ENCODE measurements at places on chromosomes 7 and 10.

DNA sequence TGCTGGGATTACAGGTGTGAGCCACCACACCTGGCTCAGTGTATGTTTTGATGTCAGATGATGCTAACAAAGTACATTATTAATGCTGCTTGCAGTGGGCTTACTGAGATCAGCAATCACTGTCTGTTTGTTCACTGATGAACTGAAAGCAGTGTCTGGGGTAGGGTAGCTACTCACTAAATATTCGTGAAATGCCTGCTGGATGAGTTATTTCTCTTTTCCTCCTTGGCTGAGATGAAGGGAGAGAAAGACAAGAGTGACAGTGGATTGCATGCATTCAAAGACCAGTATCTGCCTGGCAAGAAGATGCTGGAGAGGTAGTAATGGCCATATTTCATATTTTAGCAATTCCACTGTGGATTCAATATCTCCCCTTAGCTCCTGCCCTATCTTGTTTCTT, 32.3 kb downstream of the FAM107B start:
- no peak for DNase-seq

- DNase-seq, result no peak
Measured at GRCh38 chr7:22121702-22122474, 176.2 kb upstream of the CDCA7L start.

DNA sequence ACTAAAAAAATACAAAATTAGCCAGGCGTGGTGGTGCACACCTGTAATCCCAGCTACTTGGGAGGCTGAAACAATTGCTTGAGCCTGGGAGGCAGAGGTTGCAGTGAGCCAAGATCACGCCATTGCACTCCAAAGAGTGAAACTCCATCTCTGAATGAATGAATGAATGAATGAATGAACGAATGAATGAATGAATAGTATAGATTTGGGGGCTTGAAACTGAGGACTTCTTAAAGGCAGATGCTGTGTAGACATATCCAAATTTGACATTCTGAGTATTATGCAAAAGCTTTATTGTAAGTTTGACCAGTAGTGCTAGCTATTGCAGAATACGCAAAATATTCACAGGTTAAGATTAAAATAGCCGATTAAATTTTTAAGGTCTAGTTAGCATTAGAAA, 30.8 kb upstream of the ST7 start:
- DNase-seq, result no peak

DNA sequence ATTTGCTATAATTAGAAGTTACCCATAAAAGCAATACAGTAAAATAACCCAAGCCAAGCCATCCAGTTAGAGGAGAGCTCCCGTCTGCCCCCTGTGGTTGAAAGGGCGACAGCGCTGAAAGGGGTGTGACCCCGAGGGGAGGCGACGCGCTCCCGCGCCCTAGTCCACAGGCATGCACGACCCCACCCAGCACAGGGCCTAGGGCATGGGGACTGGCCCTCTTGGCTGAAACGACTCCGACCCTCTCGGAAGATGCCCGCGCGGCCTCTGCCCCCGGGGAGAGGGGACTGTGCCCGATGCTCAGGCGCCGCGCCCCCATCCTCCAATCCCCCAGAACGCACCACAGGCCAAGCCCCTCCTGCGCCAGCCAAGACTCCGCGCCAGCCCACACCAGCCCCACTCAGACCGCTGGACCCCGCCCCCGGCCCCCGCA, 64.0 kb downstream of the CSGALNACT2 start:
- no peak for DNase-seq

GRCh38 chr7:44880317-44881018, 4.9 kb downstream of the PURB start:
- DNase-seq, result no peak

- no peak for DNase-seq
Measured at GRCh38 chr7:128447941-128448564, 7.6 kb upstream of the HILPDA start.
